Iris pigment epithelial cell (primary cell): ENCODE measurements at places on chromosomes 5 and 9.
A peak's percentile ranks its signal among the peaks of the same experiment; 100 is the strongest.

DNA sequence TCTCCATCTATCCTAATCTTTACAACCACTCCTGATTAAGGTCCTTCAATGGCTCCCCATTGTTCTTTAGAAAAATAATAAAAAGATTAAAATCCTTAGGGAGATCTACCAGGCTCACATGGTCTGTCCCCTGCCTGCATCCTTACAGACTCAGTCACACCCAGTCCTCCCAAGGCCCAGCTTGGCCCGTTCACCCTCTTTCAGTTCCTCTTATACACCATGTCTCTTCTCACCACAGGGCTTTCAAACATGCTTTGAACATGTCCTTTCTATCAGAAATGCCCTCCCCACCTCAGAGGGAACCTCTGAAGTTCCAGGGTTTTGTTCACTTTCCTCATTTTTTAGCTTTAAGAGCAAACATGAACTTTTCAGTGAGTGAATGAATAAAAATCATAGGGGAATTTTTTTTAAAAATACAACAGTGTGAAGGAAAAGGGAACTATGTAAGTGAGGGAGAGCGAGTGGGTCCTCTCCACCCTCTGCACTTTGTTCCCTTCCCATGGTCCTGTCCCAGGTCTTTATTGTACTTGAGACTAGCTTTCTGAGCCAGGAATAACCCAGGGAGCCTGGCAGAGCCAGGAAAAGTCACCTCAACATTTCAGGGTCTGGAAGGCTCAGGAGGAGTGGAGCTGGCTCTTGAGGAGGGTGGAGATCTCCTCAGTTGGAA is 55.3 kb downstream of the TRPC7 start:
- DNase-seq: no peak

DNA sequence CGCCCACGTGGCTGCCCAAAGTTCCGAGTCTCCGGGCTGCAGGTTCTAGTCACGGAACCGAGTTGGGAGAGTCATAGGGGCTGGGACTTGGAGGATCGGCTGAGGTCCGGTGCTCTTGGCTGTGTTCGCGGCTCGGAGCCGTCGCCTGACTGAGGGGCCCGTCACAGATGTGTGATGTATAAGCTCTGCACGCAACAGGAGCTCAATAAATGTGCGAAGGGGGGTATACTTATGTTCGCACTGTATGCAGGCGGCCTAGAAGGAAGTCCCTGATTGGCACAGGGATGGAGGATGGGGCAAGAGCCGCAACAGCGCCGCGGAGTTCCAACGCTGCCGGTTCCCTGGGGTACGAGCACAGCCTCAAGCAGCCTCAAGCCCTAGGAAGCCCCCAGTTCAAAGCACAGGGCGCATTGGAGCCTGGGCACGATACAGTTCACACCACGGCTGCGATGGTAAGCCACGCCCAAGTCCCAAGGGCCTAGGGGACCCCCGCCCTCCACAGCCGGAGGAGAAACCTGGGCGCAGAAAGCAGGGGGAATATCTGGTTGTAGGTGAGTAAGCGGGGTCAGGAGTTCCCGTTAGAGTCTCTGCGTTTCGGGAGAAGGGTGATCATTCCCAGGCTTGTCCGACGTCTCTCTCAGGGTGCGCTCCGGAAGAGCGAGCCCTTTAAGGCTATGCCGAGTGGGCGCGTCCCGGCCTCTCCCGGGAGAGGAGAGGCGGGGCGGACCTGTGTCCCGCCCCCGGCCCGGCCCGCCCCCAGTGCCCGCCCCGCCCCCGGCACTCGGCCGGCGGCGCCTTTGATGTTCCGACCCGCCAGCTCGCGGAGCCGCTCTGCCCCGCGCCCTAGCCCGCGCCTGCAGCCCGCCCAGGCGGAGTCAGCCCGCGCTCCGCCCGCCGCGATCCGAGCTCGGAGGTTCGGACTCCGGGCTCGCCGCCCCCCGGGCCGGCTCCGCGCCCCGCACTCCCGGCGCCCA is at the start of gene TCF7:
TCF7 (plus strand) TSS at position 780 of the 974 bp plus-strand sequence. CDS start 226 bp downstream, outside the sequence.
- DNase-seq: peak; percentile 75

- peak; percentile 79 for DNase-seq
Measured at GRCh38 chr9:80874276-80874675, 815.1 kb downstream of the TLE1 start.

- DNase-seq: peak; percentile 14
Measured at GRCh38 chr9:557601-558201, 283.8 kb upstream of the DMRT1 start.

DNA sequence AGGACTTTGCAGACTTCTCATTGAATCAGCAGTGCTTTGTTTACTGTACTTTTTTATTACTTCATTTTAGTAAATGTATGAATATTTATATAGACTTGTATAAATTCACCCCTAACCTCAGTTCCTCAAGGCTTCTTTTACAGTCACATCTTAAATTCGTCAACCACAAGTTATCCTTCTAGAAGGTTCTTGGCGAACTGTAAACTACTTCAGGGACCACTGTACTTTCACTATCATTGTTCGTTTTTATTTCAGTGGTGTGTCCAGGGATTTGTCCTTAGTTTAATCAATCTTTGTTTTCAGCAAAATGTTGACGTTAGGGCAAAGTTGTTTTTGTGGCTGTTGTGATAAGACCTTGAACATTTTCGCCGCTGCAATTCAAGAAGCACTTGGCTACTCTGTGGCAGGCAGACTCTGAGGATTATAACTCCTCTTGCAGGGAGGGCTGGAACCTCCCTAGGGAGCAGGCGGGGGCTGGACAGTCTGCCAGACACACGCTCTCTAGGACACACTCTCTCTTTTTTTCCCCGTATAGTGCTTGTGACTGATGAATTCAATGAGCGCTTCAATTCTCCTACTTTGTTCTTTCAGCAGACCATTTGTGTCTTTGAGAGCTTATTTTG is 252.8 kb downstream of the FBXL7 start:
- DNase-seq: peak; percentile 40

- DNase-seq: no peak
Measured at GRCh38 chr5:97836816-97837215, 653.8 kb upstream of the RIOK2 start.

- no peak for DNase-seq
Measured at GRCh38 chr5:131783357-131783756, 13.5 kb downstream of the FNIP1 start.

- DNase-seq: peak; percentile 65
Measured at GRCh38 chr5:131536211-131536826, 98.7 kb downstream of the RAPGEF6 start.

- no peak for DNase-seq
Measured at GRCh38 chr9:110447476-110447875, 109.8 kb upstream of the TXNDC8 start.

DNA sequence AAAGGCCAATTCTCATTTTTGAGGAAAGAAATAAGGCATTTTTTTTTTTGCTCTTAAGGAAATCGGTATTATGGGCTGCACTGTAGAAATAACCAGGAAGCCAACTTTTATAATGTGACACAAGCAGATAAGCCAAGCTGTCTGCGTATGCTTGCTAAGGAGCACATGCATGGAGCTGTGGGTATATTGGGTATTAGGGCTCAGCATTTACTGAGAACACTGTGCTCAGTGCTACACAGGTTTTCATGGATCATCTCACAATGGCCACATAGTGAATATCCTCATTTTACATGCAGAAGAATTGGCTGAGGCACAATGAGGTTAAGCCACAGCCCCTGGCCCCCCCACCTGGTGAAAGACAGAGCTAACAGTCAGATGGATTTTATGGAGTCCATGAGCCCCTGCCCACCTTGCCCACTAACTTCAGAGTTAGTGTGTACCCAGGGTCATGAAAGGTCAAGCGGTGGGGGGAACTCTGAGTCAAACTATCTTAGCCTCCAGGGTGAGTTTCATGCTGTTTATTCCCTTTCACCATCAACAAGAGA is 204.8 kb downstream of the SPATA31A6 start:
- no peak for DNase-seq

GRCh38 chr9:121557581-121558447 is 58.2 kb upstream of the GGTA1 start:
- DNase-seq: peak; percentile 89

GRCh38 chr9:121325387-121325786 is 44.7 kb downstream of the STOM start:
- DNase-seq: no peak

DNA sequence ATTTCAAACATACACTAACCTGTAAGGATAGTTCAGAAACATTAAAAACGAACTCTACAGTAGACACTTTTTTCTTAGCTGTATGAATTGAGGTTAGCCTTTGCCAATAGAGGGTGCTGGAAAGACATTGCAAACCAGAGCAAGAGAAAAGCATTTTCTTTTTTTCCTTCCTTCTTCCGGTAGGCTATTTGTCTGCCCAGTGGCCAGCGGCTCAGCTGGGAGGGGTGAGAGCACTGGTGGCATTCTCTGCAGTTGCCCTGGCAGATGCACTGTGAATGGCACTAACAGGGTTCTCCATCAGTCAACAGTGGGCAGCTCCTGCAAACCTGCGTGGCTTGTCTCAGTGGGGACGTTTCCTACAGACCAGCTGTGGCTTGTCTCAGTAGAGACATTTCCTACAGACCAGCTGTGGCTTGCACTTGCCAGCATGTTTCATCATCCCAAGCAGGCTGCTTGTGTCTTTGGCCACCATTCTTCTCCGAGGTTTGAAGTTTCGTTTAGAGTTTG is 984.5 kb upstream of the CDH18 start:
- peak; percentile 24 for DNase-seq

- no peak for DNase-seq
Measured at GRCh38 chr5:139462586-139463276, at the start of gene ECSCR. ECSCR (minus strand) TSS chr5:139462743; CDS start chr5:139462670, 73 bp downstream.

GRCh38 chr9:121836366-121836885 is 185.0 kb downstream of the DAB2IP start:
- DNase-seq: no peak

GRCh38 chr9:101307524-101308213 is 77.1 kb downstream of the BAAT start:
- no peak for DNase-seq

GRCh38 chr5:172248637-172249036 is 34.9 kb downstream of the UBTD2 start:
- no peak for DNase-seq

GRCh38 chr5:1655496-1656270 is 131.9 kb upstream of the LPCAT1 start:
- no peak for DNase-seq

DNA sequence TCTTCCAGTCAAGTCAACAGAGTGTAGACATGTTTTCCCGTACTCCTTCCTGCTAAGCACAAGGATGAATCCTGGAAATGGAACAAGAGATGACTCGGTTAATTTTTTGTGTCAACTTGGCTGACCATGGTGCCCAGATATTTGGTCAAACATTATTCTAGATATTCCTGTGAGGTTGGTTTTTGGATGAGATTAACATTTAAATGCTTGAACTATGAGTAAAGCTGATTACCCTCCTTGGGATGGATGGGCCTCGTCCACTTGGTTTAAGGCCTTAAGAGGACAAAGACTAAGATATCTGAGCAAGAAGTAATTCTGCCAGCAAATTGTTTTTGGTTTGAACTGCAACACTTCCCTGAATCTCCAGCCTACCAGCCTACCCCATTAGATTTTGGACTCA is 338.1 kb upstream of the MSX2 start:
- no peak for DNase-seq

DNA sequence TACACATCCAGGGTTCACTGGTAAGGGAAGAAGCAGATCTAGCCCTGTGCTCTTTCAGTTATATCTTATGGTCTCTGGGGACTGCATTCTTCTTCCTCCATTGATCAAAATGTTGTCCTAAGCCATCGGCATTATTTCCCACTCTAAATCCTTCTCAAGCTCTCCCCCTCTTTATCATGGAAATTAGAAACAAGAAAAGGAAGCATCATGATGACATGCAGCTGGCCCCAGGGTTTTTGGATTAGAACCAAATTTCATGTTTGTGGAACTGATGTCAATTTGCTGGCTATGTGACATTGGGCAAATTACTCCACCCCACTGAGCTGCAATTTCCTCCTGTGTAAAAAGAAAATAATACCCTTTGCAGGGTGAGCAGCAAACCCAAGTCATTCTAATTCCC is 39.5 kb downstream of the MFAP3 start:
- no peak for DNase-seq

DNA sequence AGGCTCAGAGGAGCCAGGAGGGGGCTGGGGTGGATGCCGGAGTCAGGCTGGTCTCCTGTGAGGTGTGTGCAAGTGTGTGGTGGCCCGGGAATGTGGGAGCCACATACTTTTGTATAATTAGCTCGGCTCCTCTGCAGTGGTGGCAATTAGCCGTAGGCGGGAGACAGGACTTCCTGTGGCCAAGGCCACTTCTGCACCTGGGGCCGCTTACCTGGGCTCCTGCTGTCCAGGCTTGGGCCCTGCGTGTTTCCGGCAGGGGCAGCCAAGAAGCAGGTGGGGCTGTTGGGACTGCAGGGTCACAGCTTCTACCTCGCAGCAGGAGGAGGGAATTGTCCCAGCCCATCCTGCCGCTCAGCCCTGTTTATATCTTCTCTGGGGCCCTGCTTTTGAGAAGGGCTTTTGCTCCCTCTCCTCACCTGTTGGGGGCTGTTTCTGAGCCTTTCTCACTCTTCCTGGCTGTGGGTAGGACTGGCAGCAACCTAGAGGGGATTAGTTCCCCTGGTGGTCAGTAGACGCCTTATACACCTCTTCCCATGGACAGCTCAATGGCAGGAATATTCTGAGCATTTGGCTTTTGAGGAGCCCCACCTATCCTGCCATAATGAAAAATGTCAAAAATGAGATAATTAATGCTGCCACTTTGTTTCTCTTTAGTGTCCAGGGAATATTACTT is 145.4 kb upstream of the PITX1 start:
- no peak for DNase-seq

DNA sequence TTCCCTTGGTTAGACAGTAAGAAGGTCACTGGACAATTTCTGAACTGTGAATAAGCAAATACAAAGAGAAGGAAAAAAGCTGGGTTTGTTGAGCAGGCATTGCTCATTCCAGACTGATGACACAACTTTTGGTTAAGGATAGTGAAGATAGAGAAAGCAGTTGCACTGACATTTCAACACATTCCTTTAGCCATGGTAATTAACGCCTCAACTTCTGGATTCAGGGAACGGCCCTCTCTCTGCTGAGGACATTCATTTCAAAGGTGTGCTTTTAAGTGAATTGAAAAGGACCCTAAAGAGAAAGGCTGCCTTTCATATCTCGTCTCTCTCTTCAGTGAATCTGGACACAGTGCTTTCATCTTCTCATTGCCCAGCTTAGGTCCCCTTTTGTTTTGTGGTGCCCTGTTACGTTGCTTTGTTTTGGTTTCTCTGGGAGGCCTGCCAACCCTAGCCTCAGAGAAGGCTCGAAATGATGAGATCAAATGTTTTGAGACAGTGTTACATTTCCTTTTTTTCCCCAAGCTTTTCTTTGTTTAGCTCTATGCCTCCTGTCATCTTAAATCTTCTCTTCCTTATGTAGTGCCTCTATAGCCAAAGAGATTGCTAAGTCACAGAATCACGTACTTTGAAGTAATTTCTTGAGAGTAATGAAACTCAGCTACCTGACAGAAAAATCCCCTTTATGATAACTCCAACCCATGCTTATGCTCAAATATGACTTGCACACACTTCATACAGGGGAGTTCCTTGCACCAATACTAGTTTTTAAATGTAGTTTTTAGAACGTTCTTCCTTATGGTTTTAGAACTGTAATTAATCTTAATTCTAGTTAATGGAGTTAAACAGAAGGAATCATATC is 94.4 kb upstream of the IFNE start:
- DNase-seq: peak; percentile 96

DNA sequence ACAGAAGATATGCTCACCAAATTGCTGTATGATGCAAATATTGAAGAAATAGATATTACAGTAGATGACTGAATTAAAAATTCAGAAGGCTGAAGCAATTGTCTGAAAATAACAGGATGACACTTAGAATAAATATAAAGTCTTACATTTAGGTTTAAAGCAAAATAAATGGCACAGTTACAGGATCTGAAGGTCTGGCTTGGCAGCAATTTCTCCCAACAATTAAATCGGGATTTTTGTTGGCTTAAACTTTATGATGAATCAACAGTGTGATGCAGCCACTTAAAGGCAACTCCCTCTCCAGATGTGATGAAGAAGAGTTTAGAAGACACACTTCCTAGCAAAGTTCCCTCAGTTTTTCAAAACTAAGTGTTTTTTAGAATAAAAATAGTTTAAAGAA is 80.5 kb downstream of the NREP start:
- DNase-seq: no peak
